ENCODE measurements at places on chromosomes 16 and 17.

- no peak for DNase-seq
Measured at GRCh38 chr16:64122177-64122576, 999.7 kb downstream of the CDH11 start.

GRCh38 chr16:28317040-28317880 lies 24.9 kb downstream of the SBK1 start:
- DNase-seq, result peak; percentile 81

GRCh38 chr17:59002848-59003247 lies 103.8 kb downstream of the TRIM37 start:
- peak; percentile 23 for DNase-seq

GRCh38 chr17:81128774-81129173 lies 36.5 kb upstream of the PVALEF start:
- DNase-seq, result no peak

- DNase-seq, result no peak
Measured at GRCh38 chr16:86576591-86577313, 1.6 kb upstream of the FOXL1 start.

GRCh38 chr17:79792984-79793923 lies 3.6 kb downstream of the CBX8 start:
- no peak for DNase-seq

GRCh38 chr17:45290269-45290765 lies 26.5 kb downstream of the MAP3K14 start:
- DNase-seq, result no peak

DNA sequence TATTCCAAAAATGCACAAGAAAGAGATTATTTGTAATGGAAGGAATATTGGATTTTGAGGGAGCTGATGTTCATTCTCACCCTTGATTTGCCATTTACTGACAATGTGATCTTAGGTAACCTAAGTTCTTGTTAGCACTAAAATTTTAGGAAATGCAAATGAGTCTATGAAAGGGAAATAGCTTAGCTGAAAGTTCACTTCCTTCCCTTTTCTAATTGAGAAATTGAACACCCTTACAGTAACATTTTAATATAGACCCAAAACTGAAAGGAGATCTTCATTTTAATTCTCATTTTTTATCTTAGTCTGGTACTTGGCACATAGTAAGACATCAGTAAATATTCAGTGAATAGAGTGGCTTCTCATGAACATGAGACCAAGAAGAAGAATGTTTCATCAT lies 10.9 kb upstream of the WSB1 start:
- DNase-seq, result peak; percentile 69

- DNase-seq, result no peak
Measured at GRCh38 chr17:41163828-41164227, 3.3 kb upstream of the KRTAP4-4 start.

- no peak for DNase-seq
Measured at GRCh38 chr17:58648236-58648635, 43.6 kb downstream of the TEX14 start.

- peak; percentile 86 for DNase-seq
Measured at GRCh38 chr17:8119581-8120519, 1.5 kb upstream of the ALOXE3 start.

DNA sequence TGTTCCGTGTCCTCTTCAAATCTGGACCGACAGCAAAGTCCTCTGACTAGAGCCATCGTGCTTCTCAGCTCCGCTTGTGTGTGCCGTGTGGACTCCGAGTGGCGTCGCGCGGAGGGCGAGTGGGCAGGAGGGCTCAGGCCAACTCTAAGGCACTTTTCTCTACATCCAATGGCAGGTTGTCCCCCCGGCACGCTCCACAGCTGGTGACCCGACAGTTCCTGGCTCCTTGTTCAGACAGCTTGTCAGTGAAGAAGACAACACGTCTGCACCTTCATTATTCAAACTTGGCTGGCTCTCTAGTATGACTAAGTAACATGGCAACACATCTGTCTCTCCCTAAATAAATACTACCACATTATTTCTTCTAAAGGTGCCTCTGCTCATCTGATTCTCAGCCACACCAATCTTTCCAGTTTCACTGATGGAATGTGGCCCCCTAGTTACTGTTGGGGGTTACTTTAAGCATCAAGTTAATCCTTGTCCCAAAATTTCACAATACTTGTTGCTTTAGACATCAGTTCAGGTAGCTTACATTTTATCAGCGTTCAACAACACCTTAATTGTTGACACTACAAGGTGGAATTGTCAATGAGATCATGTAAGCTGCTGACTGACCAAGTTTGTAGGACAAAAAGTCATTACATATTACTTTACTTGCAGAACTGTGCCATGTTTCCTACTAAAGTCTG lies 15.4 kb downstream of the COG1 start:
- no peak for DNase-seq

GRCh38 chr17:49814781-49815529 lies 26.5 kb downstream of the KAT7 start:
- DNase-seq, result no peak

DNA sequence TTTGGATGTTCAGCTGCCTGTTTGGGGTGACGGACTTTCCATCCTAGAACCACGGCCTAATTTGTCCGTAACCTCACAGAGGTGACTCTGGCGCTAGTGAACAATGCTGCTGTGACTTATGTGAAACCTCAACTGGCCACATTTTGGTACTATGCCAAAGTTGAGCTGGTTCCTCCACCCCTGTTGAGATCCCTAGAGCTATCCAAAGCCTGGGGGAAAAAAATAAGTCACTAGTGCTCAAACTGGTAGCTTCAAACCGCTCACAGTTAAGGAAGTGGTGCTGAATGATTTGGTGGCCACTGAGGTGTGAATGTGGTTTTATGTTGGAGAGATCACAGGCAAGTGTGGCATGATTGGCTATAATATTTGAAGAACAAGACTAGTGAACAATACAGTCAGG lies 11.3 kb upstream of the TUBG2 start:
- DNase-seq, result no peak

DNA sequence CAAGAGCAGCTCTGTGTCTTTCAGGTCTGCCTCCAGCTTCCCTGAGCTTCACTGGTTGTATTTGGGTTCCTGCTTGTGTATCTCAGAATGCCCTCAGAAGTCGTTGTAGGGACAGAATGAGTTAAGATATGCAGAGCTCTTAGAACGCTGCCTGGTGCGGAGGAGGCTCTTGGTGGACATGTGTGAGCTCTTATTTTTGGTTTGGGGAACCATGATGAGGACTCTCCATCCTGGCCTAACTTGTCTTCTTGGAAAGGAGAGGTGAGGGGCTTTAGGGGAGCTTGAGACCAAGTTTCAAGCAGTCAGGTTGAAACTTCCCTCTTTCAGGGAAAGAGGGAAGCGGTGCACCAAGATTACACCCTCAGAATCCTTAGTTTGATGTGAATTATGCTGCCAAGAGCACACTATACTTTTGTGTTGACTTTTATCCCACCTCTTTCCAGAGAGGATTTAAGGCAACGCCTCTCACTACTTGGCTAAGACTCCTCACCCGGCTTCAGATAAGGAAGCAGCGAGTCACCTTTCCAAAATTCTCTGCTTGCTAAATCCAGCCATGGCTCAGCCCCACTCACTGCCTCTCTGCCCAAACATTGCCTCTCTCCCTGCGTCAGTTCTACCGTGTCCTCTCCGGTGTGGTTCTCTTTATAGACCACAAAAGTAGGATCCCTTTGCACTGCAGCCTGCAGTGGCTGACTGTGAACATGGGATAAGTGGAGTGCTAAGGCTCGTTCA lies 12.7 kb downstream of the CDK5RAP3 start:
- peak; percentile 64 for DNase-seq

DNA sequence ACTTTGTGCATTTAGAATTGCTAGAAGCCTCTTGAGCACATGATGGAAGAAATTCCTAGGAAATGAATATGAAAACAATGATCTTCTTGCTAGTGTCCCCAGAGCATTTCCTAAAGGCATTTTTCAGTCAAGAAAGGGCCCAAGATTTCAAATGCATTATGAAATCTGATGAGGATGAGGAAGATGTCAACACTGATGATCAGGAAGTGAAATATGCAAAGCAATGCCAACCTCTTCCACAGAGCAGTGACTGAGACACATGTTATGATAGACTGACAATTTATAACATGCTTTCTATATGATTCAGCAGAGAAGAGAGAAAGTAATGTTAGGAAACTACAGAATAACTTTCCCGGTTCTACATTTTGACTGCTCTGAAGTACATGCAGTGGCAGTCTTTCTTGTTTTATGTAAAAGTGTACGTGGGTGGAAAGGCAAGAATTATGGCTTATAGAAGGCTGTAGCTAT lies 859.1 kb upstream of the GOT2 start:
- no peak for DNase-seq

- DNase-seq, result no peak
Measured at GRCh38 chr17:54983260-54983659, 14.7 kb downstream of the STXBP4 start.

GRCh38 chr16:67413978-67414911 lies 2.0 kb downstream of the ZDHHC1 start:
- DNase-seq, result peak; percentile 67

GRCh38 chr17:59496178-59496577 lies 69.2 kb upstream of the DHX40 start:
- DNase-seq, result no peak

DNA sequence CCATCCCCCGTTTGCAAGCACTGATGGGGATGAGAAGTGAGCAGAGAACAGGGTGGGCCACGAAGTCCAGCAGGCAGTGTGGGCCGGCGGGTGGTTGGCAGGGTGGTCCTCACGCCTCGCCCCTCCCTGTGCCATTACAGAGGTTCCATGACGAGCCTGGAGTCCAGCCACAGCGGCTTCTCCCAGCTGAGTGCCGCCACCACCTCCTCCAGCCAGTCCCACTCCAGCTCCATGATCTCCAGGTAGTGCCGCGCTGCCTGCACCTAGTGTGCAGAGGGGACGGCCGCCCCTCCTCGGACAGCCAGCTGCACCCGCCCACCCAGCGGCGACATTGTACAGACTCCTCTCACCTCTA lies 73.0 kb downstream of the SEC14L1 start:
- DNase-seq, result no peak

- DNase-seq, result no peak
Measured at GRCh38 chr17:50493744-50494143, 14.5 kb upstream of the MYCBPAP start.

DNA sequence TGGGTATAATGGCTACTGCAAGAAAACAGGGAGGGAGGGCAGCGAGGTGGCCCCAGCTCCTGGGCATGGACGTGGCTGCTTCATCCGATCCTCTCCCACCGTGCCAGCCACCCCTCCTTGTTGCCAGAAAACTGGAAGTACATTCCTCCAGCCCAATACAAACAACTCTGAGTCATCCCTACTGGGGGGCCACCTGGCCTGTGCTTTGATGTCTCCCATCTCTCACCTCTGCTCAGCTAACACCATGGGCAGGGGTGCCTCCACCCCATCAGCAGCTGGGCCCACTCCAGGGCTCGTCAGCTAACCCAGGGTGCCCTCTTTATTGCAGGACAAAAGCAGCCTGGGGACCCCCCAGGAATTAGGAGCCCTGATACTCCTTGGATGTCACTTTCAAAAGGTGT lies 2.0 kb downstream of the RHBDF2 start:
- no peak for DNase-seq

- DNase-seq, result peak; percentile 38
Measured at GRCh38 chr16:75244225-75244809, 7.1 kb downstream of the BCAR1 start.

DNA sequence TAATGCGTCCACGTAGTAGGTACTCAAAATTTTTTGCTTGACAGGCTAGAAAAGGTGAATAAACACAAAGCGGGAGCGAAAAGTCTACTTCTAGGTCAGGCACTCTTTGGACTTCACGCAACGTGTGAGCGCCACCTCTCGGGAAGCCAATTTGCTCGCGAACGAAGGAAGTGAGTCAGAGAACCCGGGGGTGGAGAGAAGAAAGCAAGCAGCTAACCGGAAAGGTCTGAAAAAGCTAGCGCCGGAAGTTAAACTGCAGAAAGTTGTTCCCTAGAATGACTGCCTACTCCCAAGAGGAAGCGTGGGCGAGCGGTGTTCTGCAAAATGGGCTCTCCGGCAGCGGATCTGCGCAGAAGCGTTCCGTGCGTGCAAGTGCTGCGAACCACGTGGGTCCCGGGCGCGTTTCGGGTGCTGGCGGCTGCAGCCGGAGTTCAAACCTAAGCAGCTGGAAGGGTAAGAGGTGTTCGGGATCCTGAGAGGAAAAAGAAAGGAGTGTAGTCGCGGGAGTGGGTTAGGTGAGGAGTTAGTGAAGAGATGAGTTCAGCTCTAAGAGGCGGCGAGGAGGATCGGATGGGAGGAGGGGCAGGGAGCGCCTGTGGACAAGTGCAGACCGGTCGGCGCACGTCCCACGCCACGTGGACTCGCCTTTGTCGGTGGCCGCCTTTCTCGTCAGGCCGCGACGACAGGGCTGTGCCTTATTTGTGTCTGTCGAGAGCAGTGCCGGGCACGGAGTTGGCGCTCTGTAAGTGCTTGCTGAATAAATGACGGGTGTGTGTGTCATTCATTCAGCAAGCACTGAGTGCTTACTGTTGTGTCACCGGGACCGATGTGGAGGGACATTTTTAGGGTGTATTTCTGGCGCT lies at the start of gene NME1:
NME1 (plus strand) TSS at position 350 of the 863 bp plus-strand sequence. CDS start 2,096 bp downstream, outside the sequence.
- peak; percentile 100 for DNase-seq

DNA sequence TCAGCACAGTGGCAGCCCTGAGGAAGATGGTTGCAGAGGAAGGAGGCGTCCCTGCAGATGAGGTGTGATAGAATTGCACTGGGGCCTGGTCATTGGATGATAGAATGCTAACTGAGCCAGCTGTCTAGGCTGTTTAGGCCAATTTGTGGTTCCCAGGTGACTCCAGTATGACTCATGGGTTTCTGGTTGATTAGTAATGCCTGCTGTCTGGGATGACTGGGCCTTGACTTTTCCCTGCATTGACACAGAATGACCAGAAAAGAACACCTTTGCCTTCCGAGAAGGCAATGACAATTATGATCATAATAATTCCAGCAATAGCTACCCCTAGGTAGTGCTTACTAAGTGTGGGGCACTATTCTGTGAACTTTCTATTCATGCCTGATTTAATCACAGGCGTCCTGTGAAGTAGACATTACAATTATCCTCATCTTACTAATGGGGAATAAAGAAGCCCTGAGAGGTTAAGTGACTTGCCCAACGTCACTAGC lies 31.5 kb downstream of the USP43 start:
- DNase-seq, result no peak

DNA sequence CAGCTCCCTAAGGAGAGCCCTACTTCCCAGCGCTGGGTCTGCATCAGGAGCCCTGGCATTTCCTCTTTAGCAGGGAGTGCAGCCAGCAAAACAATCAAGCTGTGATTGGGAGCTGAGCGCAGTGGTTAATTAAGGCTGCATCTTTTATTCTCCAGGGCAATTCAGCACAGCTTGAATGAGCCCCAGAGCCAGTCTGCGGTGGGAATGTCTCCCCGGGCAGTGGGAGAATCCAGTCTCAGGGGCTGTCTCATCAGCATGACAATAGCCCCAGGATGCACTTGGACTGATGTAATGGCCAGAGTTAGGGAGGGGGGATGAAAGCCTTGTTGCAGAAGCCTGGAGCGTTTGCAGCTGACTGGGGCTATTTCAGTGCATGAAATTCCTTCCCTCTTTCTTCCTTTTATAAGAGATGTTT lies 292.6 kb upstream of the SOX9 start:
- no peak for DNase-seq

GRCh38 chr17:18960803-18961511 lies 9.0 kb downstream of the SLC5A10 start:
- DNase-seq, result peak; percentile 94

- peak; percentile 87 for DNase-seq
Measured at GRCh38 chr17:5526821-5527598, 40.6 kb downstream of the MIS12 start.
